HCT116 (cell line): ENCODE measurements at places on chromosomes 16 and 17. TPM values are rescaled to one million over a fixed set of nuclear protein-coding genes. Genes with fewer than 3 reads are reported as not detected.

GRCh38 chr17:48873696-48874443 lies 18.7 kb upstream of the ATP5MC1 start:
- H3K27me3 ChIP-seq: no peaks in the 10 kb centered on the region
- peaks cover 8% of the 10 kb centered on the region; the same call in 1 of the 2 replicates for H3K4me1 ChIP-seq
- no peak overlapping the region for H3K27ac ChIP-seq

The EZH1 gene
- total RNA-seq: 29.3 TPM

- no peaks in the 10 kb centered on the region for H3K36me3 ChIP-seq
- H3K27ac ChIP-seq: no peak overlapping the region
These were observed 151.5 kb downstream of the STX8 start for GRCh38 chr17:9424071-9424640.

The RNF151 gene
- 0.30 TPM for total RNA-seq
